ENCODE measurements at places on chromosomes 1 and 21.

DNA sequence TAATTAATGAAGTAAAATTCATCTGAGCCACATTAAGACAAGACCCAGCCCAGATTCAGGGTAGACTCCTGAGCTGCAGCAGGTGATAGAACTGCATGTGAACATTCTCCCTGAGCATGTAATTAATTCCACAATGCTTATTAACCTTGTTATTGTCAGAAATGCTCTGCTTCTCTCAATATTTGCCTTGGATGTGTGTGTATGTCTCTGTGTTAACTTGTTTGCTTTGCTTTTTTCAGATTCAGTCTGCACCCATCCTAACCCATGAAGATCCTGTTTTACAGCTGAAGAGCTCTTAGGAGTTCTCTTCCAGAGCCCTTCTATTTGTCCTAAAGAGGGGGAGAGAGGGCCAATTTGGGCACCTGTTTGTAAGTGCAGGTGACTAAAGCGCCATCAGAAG lies 143.2 kb upstream of the BMP8A start:
- H3K27ac ChIP-seq = no peak overlapping the region
- no peaks in the 10 kb centered on the region for H3K4me1 ChIP-seq
- no peak overlapping the region for H3K4me3 ChIP-seq
- peaks cover 52% of the 10 kb centered on the region for H3K36me3 ChIP-seq
- DNase-seq = no peak
- H3K27me3 ChIP-seq = no peaks in the 10 kb centered on the region

DNA sequence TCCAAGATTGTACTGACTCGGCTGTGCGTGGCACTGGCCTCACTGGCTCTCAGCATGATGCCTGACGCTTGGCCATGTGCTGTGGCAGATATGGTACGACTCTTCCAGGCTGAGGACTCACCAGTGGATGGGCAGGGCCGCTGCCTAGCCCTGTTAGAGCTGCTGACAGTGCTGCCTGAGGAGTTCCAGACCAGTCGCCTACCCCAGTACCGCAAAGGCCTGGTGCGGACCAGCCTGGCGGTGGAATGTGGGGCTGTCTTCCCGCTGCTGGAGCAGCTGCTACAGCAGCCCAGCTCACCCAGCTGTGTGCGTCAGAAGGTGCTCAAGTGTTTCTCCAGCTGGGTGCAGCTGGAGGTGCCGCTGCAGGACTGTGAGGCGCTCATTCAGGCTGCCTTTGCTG lies 2.9 kb downstream of the IPO13 start:
- no peaks in the 10 kb centered on the region for H3K27me3 ChIP-seq
- H3K36me3 ChIP-seq = peaks cover 21% of the 10 kb centered on the region
- no peak overlapping the region for H3K27ac ChIP-seq

- DNase-seq = no peak
- no peaks in the 10 kb centered on the region for H3K27me3 ChIP-seq
- no peaks in the 10 kb centered on the region for H3K36me3 ChIP-seq
Measured at GRCh38 chr1:41416552-41417334, 55.5 kb downstream of the FOXO6 start.

DNA sequence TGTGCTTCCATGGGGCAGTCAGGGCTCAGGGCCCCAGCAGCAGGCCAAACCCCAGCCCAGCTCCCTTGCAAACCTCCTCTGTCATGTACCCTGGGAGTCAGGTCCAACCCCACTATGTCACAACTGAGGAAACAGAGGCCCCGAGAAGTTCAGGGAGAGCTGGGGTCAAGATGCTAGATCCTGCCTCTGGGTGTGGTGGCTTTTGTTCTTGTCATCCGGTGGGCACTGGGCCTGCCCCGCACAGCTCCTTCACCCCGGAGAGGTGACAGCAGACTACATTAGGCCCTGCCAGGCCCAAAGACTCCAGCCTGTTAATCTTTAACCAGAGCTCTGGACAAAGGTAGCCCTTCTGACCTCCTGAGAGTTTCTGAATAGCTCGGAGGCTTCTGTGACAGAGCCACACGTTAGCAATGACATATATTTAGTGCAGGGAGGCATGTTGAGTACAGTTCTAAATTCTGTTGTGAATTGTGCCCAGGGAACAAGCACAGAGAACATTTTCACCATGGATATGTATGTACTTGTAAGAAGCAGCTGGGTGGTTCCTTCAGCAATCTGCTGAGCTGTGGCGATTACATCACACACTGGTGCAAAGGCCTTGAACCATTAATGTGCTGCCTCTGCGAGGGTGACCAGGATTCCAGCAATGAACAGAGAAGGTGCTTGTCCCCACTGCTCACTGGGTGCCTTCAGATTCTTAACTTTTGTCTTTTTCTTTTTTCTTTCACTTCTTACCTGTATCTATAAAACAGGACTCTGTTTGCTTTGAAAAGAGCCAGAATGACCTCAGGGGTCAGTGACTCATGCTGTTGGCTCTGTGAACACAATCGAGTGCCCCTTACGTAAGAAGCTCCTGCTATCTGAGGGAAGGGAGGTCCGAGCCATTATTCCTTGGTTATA lies 102.8 kb downstream of the RHOU start:
- H3K27ac ChIP-seq = no peak overlapping the region
- peaks cover 23% of the 10 kb centered on the region for H3K4me1 ChIP-seq
- H3K36me3 ChIP-seq = no peaks in the 10 kb centered on the region

All from spinal cord (tissue), 10 donors.